ENCODE measurements at places on chromosomes 5 and 9.

- H3K4me3 ChIP-seq = no peak overlapping the region
- no peaks in the 10 kb centered on the region for H3K27me3 ChIP-seq
- DNase-seq = no peak
- H3K36me3 ChIP-seq = no peaks in the 10 kb centered on the region
Observed at GRCh38 chr5:30500513-30500912, 693.0 kb upstream of the CDH6 start.

DNA sequence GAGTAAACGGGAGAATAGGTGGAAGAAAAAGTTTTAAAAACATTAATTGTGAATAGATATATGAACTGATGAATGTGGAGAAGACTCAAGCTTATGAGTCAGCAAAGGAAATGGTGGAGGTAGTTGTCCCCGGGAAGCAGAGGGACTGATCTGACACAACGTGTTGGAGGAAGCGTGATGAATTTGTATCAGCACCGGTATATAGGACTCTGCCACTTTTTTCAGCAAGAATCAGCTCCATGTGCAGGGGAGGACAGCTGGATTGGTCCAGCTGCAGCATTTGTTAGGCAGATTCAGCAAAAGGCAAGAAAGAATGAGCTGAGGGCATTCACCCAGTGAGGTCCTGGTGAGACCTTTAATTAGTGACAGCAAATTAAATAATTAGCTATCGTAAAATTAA, 276.0 kb downstream of the TENT4A start:
- no peak for DNase-seq
- no peak overlapping the region for H3K27ac ChIP-seq

DNA sequence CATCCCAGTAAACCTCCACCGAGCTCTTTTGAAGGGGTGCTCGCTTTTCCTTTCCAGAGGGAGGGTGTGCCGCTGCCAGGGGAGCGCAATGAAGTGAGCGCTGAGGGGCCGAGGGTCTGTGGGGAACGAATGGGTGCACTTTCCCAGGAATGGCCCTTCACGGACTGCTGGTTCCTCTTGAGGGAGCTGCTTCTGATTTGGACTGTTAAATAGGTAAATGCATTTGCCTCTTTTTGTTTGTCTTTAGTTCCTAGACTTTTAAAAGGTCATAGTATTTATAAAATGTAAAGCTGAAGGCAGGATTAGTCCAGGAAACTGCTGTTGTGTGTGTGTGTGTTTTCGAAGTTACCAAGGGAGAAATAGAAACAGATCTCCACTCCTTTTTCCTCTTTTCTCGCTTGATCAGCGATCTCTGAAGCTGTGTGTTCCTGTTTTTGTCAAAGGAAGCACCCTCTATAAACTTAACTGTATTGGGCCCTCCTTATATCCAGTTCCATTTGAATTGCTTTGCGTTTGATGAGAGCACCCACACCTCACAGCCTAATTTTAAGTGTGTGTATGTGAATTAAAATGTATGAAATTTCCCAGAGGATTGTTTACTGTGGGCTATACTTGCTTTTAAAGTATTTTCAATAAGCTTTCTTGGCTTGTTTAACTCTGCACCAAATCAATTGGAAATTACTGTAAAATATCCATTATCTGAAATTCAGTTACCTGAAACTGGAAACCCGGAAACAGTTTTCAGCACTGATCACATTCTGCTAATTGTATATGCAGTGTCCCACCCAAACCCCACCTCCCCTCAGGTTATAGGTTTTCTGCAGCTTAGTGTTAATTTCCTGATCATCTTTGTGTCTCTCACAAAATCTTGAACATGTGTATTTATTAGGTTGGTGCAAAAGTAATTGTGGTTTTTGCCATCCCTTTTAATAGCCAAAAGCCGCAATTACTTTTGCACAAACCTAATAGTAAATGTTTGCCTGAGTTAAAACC, 966 bp downstream of the SNX2 start:
- H3K36me3 ChIP-seq = peaks cover 16% of the 10 kb centered on the region
- H3K27me3 ChIP-seq = no peaks in the 10 kb centered on the region
- peaks cover 30% of the 10 kb centered on the region for H3K4me1 ChIP-seq
- H3K4me3 ChIP-seq = peak overlapping the region; percentile 98
- H3K27ac ChIP-seq = peak overlapping the region; percentile 97
- no peak for DNase-seq

GRCh38 chr9:103992938-103993579, 101.0 kb upstream of the SMC2 start:
- H3K36me3 ChIP-seq = no peaks in the 10 kb centered on the region
- no peaks in the 10 kb centered on the region for H3K27me3 ChIP-seq
- H3K4me3 ChIP-seq = no peak overlapping the region
- H3K27ac ChIP-seq = no peak overlapping the region

Measured in mesothelial cell of epicardium (in vitro differentiated cells).